ENCODE measurements at places on chromosomes 2 and 18. TPM values are rescaled to one million over a fixed set of nuclear protein-coding genes. Genes with fewer than 3 reads are reported as not detected.

- H3K27me3 ChIP-seq = no peaks in the 10 kb centered on the region
- H3K27ac ChIP-seq = peak overlapping the region; percentile 26
- H3K36me3 ChIP-seq = peaks cover 15% of the 10 kb centered on the region
Observed at GRCh38 chr2:74099271-74099670, 48.4 kb downstream of the BOLA3 start.

DNA sequence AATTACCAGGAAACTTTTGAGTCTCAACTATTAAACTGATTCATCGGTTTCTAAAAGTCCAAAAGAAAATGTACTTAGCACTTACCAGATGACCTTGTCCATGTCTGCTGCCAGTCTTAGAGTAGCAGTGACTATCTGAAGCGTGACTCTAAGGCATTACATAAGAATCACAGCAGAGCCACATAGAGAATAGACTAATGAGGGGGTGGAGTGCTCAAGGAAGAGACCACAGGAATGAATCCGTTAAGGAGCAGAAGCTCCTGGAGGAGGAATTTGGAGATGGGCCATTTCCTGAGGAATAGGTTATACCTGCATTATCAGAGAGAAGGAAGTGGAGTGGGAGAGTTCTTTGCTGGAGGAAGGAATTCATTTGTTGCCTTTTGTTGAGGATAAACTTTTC lies 116.0 kb downstream of the MAP3K20 start:
- no peak overlapping the region for H3K27ac ChIP-seq
- H3K4me1 ChIP-seq = peaks cover 2% of the 10 kb centered on the region
- no peak overlapping the region for H3K4me3 ChIP-seq
- no peak for DNase-seq
- H3K27me3 ChIP-seq = no peaks in the 10 kb centered on the region

The SEC11C gene
- total RNA-seq = 63.3 TPM

DNA sequence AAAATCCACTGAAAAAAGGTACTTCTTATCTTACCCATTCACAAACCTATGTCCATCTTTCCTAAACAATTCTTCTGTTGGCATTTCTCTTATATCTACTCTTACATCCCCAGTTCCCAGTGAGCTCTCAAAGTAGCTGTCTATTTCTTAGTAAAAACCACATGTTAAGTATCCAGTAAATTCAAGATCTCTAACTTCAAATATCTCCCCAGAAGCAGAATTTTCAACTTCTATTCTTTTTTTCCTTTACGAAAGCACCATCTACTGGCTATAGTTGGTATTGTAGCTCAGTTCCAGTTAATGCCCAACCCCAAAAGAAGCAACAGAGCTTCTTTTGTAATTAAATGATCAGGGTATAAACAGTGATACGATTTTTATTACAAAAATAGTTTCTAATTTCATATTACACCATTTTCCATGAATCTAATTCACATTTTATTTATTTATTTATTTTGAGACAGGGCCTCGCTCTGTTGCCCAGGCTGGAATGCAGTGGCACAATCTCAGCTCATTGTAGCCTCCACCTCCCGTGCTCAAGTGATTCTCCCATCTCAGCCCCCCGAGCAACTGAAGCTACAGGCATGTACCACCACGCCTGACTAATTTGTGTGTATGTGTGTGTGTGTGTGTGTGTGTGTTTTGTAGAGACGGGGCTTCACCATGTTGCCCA lies 28.5 kb downstream of the HRH4 start:
- H3K27me3 ChIP-seq = peaks cover 14% of the 10 kb centered on the region
- peak; percentile 29 for DNase-seq
- H3K27ac ChIP-seq = no peak overlapping the region
- H3K4me3 ChIP-seq = no peak overlapping the region

DNA sequence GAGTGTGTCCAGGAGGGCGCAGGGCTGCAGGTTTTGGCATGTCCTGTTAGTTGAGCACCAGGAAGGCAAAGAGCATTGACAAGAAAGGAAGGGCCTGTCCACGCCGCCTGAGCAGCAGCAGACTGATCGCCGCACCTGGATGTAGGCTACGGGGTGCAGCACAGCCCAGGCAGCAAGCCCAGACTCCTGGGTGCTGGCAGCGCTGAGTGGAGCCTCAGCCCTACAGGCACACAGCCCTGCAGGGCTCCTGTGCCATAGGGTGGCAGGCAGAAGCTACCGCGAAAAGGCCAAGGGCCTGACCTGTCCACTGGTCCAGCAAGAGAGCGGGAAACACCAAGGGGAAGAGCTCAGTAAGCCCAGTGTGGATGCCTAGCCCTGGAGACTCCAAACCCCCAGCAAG lies 198.0 kb downstream of the HDAC4 start:
- H3K27me3 ChIP-seq = no peaks in the 10 kb centered on the region
- peaks cover 31% of the 10 kb centered on the region for H3K4me1 ChIP-seq
- no peak overlapping the region for H3K27ac ChIP-seq

The FEV gene
- not detected for total RNA-seq

DNA sequence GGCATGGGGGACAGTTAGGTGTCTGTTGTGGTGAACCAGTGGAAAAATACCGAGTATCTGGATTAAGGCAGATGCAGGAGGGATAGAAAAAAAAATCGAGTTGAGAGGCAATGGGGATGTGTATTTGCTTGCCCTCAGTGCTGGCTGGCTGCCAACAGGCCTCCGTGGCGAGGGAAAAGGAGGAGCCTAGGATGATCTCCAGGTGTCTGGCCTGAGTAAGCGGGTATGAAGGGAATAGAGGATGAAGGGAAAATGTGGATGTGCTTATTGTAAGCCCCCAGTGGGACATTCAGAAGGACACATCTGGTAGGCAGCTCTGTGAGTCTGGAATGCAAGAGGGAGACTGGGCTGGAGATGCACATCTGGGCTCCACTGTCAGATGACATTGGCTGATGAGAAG lies 22.8 kb downstream of the KCNS3 start:
- H3K27me3 ChIP-seq = peaks cover 4% of the 10 kb centered on the region
- H3K27ac ChIP-seq = no peak overlapping the region
- H3K4me1 ChIP-seq = no peaks in the 10 kb centered on the region
- H3K36me3 ChIP-seq = no peaks in the 10 kb centered on the region

- H3K4me3 ChIP-seq = no peak overlapping the region
- no peaks in the 10 kb centered on the region for H3K27me3 ChIP-seq
- no peaks in the 10 kb centered on the region for H3K4me1 ChIP-seq
- no peak overlapping the region for H3K27ac ChIP-seq
- no peak for DNase-seq
Observed at GRCh38 chr2:13522917-13523821, 806.4 kb downstream of the TRIB2 start.

The NYAP2 gene
- total RNA-seq = not detected

The FARSB gene
- total RNA-seq = 26.0 TPM

GRCh38 chr2:199926806-199927205 lies 15.7 kb downstream of the C2orf69 start:
- peaks cover 7% of the 10 kb centered on the region for H3K4me1 ChIP-seq
- H3K27ac ChIP-seq = no peak overlapping the region
- DNase-seq = no peak
- H3K27me3 ChIP-seq = no peaks in the 10 kb centered on the region

GRCh38 chr18:49250816-49251388 lies 209.5 kb downstream of the DYM start:
- no peak overlapping the region for H3K4me3 ChIP-seq
- DNase-seq = peak; percentile 42
- no peaks in the 10 kb centered on the region for H3K27me3 ChIP-seq
- H3K36me3 ChIP-seq = peaks cover 15% of the 10 kb centered on the region
- no peaks in the 10 kb centered on the region for H3K4me1 ChIP-seq

DNA sequence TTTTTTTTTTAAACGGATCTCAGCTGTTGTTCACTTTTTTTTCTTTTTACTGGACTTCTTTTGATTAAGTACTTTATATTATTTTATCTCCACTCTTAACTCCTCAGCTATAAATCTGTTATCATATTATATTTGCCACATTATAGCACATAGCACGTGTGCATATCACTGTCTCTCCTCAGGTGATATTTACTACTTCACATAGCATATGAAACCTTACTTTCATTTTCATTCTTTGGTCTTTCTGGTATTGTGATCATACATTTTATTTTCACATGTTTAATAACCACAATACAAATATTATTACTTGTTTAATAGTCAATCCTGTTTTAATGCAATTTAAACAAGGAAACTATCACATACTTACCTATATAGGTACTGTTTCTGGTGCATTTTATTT lies 993.1 kb upstream of the TMEFF2 start:
- no peaks in the 10 kb centered on the region for H3K27me3 ChIP-seq
- H3K4me1 ChIP-seq = peaks cover 6% of the 10 kb centered on the region

DNA sequence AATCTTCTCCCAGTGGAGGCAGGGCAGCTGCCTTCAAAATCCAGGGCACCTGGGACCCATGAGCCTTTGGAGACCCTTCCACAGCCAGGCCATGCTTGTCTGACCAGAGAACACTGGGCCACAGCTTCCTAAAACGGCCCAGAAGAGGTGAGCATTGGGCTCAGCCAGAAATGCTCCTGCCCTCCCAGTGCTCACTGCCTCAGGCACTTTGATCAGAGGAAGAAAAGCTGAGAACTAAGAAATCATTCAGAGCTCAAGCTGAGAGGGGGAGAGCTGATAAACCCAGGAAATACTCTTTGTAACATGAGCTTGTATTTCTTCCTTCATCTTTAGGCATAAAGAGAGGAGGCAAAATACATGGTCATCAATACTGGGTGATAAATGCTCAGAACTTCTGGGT lies 365.5 kb upstream of the KLHL29 start:
- H3K27me3 ChIP-seq = no peaks in the 10 kb centered on the region
- no peaks in the 10 kb centered on the region for H3K4me1 ChIP-seq
- H3K36me3 ChIP-seq = no peaks in the 10 kb centered on the region
- no peak for DNase-seq
- no peak overlapping the region for H3K4me3 ChIP-seq

DNA sequence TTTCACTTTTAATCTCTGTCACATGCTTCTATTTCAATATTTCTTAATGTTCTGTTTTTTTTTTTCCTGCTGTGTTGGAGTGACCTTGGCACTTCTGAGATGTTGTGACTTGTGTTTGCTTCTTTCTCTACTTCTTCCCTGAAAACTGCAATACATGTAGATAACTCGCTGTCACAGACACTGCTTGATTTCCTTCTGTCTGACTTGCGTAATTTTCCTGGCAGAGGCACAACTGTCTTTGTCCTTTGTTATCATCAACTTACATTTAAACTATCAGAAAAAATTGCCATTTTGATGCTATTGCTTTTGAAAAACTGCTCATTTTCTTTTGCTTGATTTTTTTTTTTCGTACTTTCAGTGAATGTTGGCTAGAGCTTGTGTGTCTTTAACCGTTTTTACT lies 69.0 kb downstream of the BABAM2 start:
- no peak for DNase-seq
- peaks cover 31% of the 10 kb centered on the region for H3K36me3 ChIP-seq
- no peaks in the 10 kb centered on the region for H3K27me3 ChIP-seq
- H3K4me1 ChIP-seq = peaks cover 75% of the 10 kb centered on the region
- H3K27ac ChIP-seq = peak overlapping the region; percentile 84

DNA sequence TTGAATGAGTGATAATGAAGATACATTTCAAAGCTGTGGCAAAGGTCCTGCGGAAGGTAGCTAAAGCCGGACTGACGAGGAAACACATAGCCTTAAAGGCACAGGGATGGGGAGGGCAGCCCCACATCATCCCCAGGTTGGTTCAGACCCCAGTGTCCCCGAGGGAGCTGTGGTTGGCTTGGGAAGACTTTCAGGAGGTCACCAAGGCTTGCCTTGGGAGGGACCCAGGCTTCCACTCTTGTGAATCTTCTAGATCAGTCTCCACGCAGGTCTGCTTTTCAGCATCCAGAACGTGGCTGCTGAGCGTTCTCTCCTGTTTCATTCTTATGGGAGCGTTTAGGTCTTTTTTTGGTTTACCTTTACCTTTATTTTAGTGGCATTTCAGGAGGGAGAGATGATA lies 16.8 kb downstream of the KIF1A start:
- H3K4me3 ChIP-seq = no peak overlapping the region
- no peak overlapping the region for H3K27ac ChIP-seq
- H3K36me3 ChIP-seq = no peaks in the 10 kb centered on the region
- peaks cover 18% of the 10 kb centered on the region for H3K27me3 ChIP-seq
- H3K4me1 ChIP-seq = no peaks in the 10 kb centered on the region

The C1QL2 gene
- total RNA-seq = not detected

GRCh38 chr2:33022989-33023727 lies 76.4 kb downstream of the LTBP1 start:
- DNase-seq = no peak
- H3K27me3 ChIP-seq = peaks cover 28% of the 10 kb centered on the region

GRCh38 chr2:60899230-60899891 lies 18.0 kb downstream of the REL start:
- no peak overlapping the region for H3K27ac ChIP-seq
- peaks cover 1% of the 10 kb centered on the region for H3K4me1 ChIP-seq
- peaks cover 37% of the 10 kb centered on the region for H3K36me3 ChIP-seq
- no peak for DNase-seq
- H3K27me3 ChIP-seq = no peaks in the 10 kb centered on the region

DNA sequence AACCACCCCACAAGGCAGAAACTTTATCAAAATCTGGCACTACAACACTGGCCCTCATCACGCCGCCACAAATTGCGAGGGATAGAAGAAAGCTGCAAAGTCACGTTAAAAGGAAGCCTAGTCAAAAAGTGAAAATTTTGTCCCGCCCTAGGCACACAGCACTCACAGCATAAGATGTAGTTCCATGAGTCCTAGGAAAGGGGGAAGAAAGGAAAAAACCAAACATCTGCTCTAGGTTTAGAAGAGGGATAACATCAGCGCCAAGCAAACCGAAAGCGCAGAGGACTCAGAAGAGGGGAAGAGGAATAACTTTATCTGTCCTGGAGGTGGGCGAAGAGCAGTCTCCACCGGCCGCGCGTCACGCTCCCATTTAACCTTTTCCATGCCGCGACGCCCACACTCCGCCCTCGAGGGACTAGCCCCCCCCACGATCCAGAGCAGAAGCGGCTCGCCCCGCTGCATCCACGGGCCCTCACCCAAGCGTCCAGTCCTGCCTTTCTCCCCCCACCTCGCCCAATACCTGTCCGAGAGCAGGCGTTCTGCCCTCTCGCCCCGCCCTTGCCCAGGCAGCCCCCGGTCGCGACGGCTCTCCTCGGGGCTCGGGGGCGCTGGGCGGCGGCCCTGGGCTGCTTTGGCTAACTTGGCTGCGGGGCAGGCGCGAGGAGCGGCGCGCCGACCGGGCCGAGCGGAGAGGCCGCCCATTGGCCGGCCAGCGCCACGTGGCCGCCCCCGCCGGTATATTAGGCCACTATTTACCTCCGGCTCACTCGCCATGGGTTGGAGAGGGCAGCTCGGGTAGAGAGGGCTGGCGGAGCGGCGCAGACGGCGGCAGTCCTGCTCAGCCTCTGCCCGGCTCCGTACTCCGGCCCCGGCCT lies at the start of gene HOXD1:
TSS of gene HOXD1 (plus strand) at position 770 of the 875 bp plus-strand sequence. CDS start 134 bp downstream, outside the sequence.
- peaks cover 4% of the 10 kb centered on the region for H3K36me3 ChIP-seq
- DNase-seq = no peak
- H3K4me1 ChIP-seq = peaks cover 17% of the 10 kb centered on the region

DNA sequence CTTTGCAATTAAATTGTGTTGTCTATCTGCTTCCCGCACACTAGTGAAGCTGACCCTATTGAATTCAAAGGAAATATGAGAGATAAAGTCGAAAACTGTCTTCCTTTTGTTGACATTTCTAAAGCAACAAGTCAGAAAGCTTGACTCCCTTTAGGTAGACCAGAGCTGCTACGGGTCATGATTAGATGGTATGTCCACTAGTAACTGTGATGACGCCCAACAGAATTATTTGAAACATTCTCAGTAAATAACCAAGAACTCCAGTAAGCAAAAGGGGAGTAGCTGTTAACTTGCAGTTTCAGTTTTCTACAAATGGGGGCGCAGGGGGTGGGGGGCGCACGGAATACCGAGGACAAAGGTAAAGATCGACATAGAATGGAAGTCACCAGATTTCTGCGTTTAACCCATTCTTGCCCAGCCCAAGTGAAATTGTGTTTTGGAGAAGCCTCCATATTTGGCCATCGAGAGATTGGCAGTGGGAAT lies 56.4 kb downstream of the CRIM1 start:
- H3K4me1 ChIP-seq = no peaks in the 10 kb centered on the region
- no peaks in the 10 kb centered on the region for H3K36me3 ChIP-seq
- no peak overlapping the region for H3K4me3 ChIP-seq
- no peak overlapping the region for H3K27ac ChIP-seq

The RAX gene
- total RNA-seq = not detected

- no peak overlapping the region for H3K4me3 ChIP-seq
- peaks cover 2% of the 10 kb centered on the region for H3K27me3 ChIP-seq
- H3K36me3 ChIP-seq = no peaks in the 10 kb centered on the region
Observed at GRCh38 chr2:129777762-129778583, 201.5 kb upstream of the RAB6C start.

Measured in activated CD4-positive, alpha-beta T cell treated with anti-CD3 and anti-CD28 coated beads, Interleukin-2, amount 10 ng/mL, durations not matched to agents 7 days and 5 days (primary cell).